Sigmoid colon (tissue), 7 donors: ENCODE measurements at places on chromosomes 11 and 22. TPM values are rescaled to one million over a fixed set of nuclear protein-coding genes. Genes with fewer than 3 reads are reported as not detected.

The PLET1 gene
- not detected for polyA plus RNA-seq

The GNAZ gene
- polyA plus RNA-seq, result 2.6 TPM

The UQCC3 gene
- polyA plus RNA-seq, result 19.8 TPM

The KCNE3 gene
- polyA plus RNA-seq, result 9.6 TPM

The IGLL5 gene
- polyA plus RNA-seq, result 10.2 TPM

The MRPL16 gene
- 63.7 TPM for polyA plus RNA-seq

The CAPN5 gene
- polyA plus RNA-seq, result 110 TPM

The RGL4 gene
- polyA plus RNA-seq, result 2.8 TPM

The CREB3L1 gene
- 43.2 TPM for polyA plus RNA-seq

The CCDC73 gene
- not detected for polyA plus RNA-seq

The RASD2 gene
- 20.6 TPM for polyA plus RNA-seq

The CATSPER1 gene
- polyA plus RNA-seq, result not detected

The KIRREL3 gene
- polyA plus RNA-seq, result 1.8 TPM

The MPZL2 gene
- polyA plus RNA-seq, result 13.9 TPM

The SLC25A18 gene
- polyA plus RNA-seq, result not detected

The TBX1 gene
- not detected for polyA plus RNA-seq

The PCSK7 gene
- 18.0 TPM for polyA plus RNA-seq

The GNG3 gene
- 1.2 TPM for polyA plus RNA-seq
